ENCODE measurements at places on chromosomes 3 and 15.

DNA sequence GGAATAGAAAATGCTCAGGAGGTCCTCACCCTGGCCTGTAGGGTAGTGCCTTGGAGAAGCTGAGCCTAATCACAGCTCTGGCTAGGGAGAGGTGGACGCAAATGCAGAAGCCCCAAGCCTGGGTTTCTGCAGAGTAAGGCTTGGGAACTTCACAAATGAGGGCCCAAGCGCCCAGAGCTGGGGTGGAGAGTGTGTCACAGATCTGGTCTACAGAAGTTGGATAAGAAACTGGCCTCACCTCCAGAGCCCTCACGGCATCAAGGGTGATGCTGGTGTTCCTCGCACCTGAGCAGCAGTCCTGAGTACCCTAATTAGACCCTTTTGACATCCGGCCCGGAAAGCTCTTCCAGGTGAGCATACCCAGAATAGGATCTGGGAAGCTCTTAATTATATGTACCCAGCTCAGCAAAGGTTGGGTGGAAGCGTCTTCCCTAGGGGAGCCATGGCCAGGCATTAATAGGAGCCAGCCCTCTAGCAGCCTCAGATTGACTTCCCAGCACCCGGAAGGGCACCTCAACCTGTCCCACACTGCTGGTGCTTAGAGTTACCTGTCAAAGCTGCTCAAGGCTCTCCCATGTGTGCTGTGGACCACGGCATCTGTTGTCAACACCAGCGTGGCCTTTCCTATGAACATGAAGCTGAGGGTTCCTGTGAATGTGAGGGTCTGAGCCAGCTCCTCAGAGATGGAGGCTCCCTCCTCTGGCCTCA, 31.8 kb downstream of the RBM5 start:
- no peak for DNase-seq

DNA sequence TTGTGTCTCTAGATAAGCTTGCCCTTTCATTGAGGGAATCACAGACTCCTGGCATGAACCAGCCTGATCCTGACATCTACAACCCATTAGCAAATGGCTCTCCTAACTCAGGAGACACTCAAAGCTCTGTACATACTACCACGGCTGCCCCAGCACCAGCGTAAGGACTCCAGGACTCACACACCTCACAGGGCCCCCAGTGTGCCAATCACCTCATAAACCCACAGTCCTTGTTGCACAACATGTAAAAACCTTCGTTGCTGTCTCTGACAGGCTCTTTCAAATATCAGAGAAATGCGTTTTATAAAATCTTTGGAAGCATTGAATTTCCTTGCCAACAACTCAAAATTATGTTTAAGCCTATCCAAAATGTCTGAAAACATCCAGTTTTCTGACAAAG, 7.3 kb downstream of the FYCO1 start:
- no peak for DNase-seq

GRCh38 chr3:58625196-58625824, 41.3 kb downstream of the FAM3D start:
- DNase-seq, result no peak

- DNase-seq, result no peak
Observed at GRCh38 chr3:10629671-10630040, 124.3 kb upstream of the ATP2B2 start.

- no peak for DNase-seq
Observed at GRCh38 chr15:82677720-82678323, 30.7 kb upstream of the CPEB1 start.

- DNase-seq, result no peak
Observed at GRCh38 chr15:39332846-39333245, 248.0 kb upstream of the THBS1 start.

DNA sequence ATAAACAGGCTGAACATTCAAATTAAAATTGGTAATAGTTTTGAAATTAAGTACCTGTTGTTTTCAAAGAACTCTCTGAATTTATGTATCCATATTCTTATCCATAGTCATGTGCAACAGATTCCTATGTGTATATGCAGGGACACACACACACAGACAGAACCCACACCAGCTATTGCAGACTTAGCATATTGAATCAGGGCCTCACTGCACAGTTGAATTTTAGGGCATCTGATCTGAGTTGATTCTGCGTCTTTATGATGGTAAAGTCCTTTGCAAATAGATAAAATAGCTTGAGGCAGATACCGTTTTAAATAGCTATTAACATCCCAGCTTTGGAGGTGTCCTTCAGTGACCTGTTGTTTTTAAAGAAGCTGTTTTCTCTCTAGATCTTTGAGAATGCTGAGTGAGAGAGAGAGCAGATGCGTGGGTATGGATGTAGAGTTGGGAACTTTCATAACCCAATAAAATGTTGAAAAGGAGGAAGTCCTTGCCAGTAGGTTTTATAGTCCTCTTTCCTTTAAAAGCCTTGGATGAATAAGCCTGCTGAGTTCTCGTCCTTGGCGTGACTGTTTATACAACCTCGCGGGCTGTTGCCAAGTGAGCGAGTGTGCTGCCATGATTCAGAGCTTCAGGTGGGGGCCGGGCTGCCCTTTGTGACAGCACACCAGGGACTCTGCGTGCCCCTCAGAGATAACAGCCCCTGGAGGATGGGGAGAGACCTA, 18.3 kb downstream of the MYZAP start:
- DNase-seq, result no peak

DNA sequence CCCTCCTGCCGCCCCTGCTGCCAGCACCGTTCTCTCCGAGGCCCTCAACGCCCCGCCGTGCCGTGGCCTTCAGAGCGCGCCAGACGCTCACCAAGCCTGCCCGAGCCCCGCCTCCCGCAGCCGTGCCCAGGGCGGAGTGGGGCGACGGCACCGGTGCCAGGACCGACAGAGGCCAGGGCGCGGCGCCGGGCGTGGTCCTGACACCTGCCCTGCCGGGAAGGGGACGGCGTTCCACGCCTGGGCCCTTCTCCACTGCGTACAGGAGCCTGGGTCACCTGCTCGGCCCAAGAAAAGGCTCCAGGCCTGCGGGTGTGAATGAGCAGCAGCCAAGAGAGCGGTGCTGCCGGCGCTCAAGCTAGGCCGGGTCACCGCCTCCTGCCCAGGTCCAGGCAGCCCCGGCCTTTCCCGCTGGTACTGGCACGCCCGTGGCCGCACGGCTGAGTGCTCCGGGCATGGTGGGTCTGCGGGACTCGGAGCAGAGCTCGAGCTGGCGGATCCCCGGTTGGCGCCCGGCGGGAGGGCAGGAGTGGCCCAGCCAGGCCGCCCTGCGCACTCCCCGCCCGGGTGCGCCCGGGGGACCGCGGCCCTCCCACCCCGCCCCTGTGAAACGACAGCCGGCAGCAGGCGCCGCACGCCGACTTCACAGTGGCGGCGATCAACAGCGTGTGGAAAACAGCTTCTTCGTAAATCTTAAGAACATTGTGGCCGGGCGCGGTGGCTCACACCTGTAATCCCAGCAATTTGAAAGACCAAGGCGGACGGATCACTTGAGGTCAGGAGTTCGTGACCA, 4.2 kb downstream of the OCA2 start:
- no peak for DNase-seq

GRCh38 chr3:101637451-101637850, 39.5 kb downstream of the ZBTB11 start:
- DNase-seq, result no peak

All from neural crest cell (in vitro differentiated cells).